ENCODE measurements at places on chromosomes 1 and 21.

GRCh38 chr1:2539312-2539907 is 9.3 kb upstream of the HES5 start:
- no peak for DNase-seq

- DNase-seq, result no peak
These were observed 43.5 kb upstream of the ADARB1 start for GRCh38 chr21:45030682-45031570.

DNA sequence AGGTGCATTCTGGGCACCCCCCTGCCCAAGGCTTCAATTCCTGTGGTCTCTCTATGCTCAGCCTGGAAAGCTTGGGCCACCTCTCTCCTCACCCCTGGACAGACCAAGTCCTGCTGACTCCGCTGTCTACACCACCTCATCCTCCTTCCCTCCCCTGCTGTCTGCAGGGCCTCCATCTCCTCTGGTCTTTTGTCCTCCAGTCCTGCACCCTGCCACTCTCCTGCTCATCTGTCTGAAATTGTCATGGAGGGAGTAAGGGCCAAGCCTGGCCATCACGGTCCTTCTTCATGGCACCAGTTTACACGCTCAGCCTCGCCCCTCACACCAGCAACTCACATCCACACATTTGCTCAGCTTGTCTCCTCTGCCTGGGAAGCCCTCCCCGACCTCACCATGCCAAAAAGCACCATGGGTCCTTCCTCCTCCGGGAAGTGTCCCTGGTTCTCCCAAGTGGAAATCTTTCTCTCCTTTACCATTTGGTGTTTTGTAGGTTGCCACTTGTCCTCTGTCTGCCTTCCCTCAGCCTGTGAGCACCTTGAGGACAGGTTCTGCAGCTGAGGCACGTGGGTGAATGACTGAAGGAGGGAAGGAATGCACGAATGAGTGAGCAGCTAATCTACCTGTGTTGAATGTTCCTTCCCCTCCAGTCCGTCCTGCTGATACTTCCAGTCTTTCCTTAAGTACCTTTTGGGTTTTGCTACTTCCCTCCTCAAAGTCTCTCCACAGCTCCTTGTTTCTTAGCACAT is 2.1 kb upstream of the SLC2A1 start:
- no peak for DNase-seq

DNA sequence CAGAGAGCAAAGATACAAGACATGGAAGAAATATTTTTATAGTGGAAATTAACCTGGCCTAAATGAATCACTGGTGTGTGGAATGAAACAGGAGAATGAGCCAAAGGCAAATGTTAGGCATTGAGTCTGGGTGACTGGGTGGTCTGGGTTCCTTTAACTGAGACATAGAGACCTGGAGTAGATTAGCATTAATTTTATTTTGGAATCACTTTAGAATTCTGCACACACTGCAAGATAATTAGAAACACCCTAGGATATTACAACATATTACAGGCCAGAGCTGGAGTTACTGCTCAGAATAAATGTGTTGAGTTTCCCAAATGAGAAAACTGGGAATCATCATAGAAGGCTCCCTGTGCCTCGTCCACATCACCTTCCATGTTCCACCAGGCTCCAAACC is 85.5 kb downstream of the PLPPR5 start:
- no peak for DNase-seq

GRCh38 chr21:44865561-44866280 is 7.8 kb downstream of the PTTG1IP start:
- DNase-seq, result no peak

GRCh38 chr1:189500778-189501177 is 976.9 kb downstream of the BRINP3 start:
- DNase-seq, result no peak

DNA sequence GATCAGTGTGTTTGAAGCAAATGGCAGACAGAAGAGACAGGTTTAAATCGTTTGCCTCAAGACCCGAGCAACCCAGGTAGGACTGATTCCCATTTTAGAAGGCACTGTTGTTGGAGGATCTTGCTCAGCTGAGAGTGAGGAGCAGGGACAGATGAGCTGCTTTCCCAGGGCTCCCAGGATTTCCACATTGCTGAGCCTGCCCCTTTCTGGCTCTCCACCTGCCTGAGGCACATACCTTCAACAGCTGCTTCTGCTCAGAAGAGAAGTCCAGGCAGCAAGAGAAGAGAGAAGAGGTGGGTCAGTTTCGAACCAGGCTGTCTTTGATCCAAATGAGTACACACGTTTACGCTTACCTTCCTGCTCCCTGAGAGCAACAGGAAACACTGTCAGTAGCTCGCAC is 5.7 kb downstream of the TNNT2 start:
- no peak for DNase-seq

DNA sequence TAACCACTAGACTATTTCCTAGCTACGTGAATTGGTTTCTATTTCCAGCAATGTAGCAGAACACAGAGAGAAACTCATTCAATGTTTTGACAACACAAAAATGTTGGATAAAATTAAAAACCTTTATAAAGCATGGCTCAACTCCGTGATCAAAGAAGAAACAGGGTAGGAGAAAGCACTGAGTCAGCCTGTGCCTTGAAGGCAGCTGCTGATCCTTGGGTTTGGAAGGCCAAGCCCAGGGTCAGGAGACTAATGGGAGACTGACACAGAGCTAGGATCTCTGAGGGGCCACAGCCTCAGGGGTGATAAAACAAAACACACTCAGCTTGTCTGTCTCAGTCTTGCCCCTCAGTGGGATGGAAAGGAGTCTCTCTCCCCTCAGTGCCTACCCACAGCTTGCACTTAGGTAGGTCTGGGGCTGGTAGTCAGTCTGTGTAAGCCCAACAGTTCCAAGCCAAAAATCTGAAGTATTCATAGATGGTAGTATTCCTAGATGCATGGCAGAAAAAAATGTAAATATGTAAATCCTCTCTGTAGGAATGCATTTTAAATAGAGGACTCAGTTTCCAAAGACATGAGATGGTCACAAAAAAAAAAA is 53.3 kb downstream of the B3GALNT2 start:
- no peak for DNase-seq

DNA sequence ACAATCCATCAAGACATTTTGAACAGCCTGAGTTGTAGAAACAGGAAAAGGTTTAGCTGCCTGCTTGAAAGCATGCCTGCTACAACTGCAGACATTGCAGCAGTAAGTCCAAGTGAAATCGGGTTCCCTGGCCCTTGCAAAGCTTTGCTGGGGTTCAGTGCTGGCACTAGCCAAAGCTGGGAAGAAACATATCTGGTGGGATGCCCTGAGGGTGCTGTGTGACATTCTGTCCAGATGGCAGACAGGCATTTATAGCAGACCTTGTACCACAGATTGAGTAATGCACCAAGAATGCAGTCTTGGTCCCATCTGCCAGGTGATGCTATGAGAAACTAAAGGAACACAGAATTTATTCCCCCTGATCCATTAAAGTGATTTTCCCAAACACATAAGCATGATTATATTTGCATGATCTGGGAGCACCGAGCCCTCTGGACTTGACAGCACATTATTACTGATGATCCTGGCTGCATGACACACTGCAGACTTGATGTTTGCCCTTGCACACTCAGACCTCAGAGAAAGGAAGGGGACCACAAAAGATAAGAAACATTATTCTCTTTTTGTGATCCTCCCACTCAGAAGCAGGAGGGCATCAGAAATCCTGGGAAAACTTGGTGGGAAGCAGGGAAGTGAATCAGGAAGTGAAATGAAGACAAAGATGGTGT is 223.7 kb upstream of the FAM78B start:
- no peak for DNase-seq

DNA sequence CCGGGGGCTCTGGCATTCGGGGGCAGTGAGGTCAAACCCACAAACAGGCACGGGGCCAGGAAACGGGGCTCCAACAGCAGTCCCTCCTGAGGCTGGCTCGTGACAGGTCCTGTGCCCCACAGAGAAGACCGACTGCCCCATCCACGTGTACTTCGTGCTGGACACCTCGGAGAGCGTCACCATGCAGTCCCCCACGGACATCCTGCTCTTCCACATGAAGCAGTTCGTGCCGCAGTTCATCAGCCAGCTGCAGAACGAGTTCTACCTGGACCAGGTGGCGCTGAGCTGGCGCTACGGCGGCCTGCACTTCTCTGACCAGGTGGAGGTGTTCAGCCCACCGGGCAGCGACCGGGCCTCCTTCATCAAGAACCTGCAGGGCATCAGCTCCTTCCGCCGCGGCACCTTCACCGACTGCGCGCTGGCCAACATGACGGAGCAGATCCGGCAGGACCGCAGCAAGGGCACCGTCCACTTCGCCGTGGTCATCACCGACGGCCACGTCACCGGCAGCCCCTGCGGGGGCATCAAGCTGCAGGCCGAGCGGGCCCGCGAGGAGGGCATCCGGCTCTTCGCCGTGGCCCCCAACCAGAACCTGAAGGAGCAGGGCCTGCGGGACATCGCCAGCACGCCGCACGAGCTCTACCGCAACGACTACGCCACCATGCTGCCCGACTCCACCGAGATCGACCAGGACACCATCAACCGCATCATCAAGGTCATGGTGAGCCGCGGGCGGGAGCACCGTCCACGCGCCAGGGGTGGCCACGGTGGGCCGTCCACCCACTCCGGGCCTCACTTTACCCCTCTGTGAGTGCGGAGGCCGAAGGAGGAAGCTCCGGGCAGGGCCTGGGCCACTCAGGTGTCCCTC is 14.2 kb downstream of the COL6A2 start:
- DNase-seq, result no peak

DNA sequence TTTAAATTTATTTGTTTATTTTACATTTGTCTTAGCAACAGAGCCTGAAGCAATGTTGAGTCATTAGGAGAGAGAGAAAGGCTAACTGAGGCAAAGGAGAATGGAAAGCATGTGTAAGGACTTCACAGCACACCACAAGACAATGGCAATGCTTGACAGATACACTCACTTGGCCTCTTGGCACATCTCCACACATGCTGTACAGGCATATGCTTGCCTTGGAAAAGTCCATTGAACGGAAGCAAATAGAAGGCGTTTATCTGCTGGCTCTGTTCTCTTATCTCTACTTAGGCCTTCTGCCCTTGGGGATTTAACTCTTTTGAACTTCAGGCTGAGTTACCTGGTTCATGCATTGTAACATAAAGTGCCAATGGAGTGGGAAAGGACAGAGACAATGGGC is 262.2 kb upstream of the POU3F1 start:
- DNase-seq, result no peak

GRCh38 chr1:117842408-117843170 is 86.8 kb downstream of the GDAP2 start:
- no peak for DNase-seq

DNA sequence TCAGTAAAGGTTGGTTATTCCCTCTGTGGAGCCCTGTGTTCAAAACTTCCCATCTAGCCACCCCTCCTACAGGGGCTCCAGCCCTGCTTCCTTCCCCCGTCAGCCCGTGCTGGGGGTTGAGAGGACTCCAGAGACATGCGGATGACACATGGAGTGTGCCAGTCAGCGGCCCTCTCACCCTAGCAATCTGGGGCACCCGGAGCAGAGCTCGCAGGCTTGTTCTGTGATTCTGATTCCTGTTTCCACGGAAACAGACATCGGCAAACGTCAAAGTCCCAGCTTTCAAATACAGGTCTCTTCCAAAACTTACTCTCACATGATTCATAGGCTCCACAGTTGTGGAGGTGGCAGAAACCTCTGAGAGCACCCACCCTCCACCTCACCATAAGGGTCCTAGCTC is 9.8 kb upstream of the SSBP3 start:
- no peak for DNase-seq

- no peak for DNase-seq
These were observed 51.3 kb downstream of the PTGS2 start for GRCh38 chr1:186628910-186629309.

Data from NCI-H510A (cell line).